ENCODE measurements at places on chromosomes 2 and 18.
A peak's percentile ranks its signal among the peaks of the same experiment; 100 is the strongest.

DNA sequence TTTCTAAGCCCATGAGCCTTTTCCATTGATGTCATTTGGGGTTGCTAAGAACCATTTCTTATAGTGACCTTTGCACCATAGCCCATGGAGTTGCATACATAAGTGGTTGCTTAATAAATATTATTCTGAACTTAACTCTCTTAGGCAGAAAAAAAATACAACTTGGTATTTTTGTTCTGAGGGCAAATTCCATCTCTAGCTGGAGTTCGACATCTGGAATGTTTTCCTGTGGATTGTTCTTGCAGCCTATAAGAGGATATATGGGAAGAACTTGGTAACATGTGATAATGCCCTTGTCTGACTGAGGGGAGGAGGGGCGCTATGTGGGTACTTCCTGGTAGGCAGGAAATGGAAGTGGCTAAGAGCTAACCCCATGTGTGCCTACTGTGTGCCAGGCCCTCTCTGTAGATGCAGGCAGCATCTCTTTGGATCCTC lies 20.7 kb downstream of the IGFBP2 start:
- no peak for DNase-seq

- no peak for DNase-seq
Measured at GRCh38 chr2:144241801-144242200, 278.1 kb downstream of the ZEB2 start.

DNA sequence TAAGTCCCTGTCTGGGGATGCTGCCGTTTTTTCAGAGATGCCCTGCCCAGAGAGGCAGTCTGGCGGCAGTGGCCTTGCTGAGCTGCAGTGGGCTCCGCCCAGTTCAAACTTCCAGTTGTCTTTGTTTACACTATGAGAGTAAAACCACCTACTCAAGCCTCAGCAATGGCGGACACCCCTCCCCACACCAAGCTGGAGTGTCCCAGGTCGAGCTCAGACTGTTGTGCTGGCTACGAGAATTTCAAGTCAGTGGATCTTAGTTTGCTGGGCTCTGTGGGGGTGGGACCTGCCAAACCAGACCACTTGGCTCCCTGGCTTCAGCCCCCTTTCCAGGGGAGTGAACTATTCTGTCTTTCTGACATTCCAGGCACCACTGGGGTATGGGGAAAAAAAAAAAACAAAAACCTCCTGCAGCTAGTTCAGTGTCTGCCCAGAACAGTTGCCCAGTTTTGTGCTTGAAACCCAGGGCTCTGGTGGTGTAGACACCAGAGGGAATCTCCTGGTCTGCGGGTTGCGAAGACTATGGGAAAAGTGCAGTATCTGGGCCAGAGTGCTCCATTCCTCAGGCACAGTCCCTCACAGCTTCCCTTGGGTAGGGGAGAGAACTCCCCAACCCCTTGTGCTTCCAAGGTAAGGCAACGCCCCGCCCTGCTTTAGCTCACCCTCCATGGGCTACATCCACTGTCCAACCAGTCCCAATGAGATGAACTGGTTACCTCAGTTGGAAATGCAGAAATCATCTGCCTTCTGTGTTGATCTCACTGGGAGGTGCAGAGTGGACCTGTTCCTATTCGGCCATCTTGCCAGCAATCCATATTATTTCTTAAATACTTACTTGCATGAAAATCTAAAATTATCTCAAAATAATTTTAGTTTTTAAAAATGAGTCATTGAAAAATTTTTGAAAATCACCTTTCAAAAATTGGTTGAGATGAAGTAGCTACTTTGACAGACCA lies 338.0 kb downstream of the OSR1 start:
- no peak for DNase-seq

DNA sequence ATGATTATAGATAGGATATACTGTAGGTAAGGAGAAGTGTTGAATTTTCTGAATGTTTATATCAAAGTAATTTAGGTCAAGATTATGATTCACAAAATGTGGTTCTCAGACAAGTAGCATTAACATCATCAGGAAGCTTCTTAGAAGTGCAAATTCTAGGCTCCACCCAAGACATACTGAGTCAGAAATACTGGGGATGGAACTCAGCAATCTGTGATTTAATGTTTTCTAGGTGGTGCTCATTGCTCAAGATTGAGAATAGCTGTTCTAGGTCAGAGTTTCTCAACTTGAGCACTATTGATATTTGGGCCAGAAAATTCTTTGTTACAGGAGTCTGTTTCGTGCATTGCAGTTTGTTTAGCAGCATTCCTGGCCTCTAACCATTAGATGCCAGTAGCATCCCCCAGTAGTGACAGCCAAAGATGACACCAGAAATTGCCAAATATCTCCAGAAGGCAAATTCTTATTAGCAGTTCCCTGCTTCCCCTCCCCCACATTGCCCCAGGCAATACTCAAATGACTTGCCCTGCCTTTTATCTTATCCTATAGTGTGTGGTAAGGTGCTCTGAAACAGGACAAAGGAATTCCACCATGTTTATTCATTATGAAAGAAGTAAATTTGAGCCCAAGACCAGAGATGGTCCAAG lies 1001.2 kb downstream of the DPP10 start:
- no peak for DNase-seq

- DNase-seq, result no peak
Measured at GRCh38 chr2:99613980-99614379, 124.2 kb upstream of the REV1 start.

DNA sequence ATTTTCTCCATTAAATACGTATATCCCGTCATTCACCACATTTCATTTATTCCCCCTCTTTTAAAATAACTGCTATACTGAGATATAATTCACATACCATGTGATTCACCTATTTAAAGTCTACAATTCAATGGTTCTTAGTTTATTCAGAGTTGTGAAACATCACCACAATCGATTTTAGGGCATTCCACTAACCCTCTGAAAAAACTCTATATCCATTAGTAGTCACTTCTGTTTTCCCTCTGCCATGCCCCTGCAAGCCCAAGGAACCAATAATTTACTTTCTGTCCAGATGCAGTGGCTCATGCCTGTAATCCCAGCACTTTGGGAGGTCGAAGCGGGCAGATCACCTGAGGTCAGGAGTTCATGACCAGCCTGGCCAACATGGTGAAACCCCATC lies 95.5 kb upstream of the FZD5 start:
- no peak for DNase-seq

GRCh38 chr2:231780123-231780908 lies 766 bp downstream of the PDE6D start:
- DNase-seq, result no peak

DNA sequence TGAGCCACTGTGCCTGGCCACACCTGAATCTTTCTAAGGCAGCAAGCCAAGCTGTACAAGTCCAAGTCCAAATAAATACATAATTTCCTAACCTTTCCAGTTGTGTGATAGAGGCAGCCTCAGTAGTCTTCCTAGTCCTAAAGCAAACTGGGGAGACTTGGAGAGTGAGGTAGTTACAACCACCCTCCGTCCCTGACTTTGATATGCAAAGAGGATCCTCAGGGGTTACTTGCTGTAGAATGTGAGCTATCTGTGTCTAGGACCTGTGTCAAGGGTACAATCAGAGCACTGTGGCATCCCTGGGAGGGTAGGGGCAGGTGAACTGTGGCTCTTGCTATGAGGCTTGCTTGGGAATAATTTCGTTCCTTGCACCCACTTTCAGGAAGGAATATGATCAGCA lies 28.3 kb upstream of the KCNG3 start:
- DNase-seq, result no peak

- DNase-seq, result no peak
Measured at GRCh38 chr2:208713066-208713745, 306.6 kb downstream of the PTH2R start.

DNA sequence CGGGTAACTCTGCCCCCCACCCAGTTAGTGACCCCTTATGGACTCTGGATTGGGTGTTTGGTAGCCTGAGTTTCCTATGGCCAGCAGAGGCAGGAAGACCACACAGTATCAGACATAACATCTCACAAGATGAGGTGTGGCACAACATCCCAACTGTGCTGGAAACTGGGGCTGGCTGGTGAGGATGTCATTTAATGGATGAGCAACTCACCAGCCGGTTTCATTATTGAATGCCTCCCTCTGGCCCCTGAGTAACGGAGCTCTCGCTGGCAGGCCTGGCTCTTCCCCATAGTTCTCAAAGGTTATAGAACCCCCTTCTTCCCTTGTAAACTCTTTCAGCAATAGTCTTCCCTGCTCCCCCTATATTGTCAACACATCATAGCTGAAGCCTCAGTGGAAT lies 195.0 kb downstream of the BCL11A start:
- no peak for DNase-seq

GRCh38 chr18:686339-687111 lies 25.9 kb downstream of the ENOSF1 start:
- DNase-seq, result no peak

GRCh38 chr2:216004697-216005283 lies 8.6 kb downstream of the MREG start:
- no peak for DNase-seq

GRCh38 chr2:16201848-16202247 lies 261.5 kb downstream of the MYCN start:
- DNase-seq, result no peak

- no peak for DNase-seq
Measured at GRCh38 chr18:52402814-52403213, 62.8 kb downstream of the DCC start.

GRCh38 chr2:176067589-176068418 lies 16.0 kb downstream of the EVX2 start:
- DNase-seq, result no peak

DNA sequence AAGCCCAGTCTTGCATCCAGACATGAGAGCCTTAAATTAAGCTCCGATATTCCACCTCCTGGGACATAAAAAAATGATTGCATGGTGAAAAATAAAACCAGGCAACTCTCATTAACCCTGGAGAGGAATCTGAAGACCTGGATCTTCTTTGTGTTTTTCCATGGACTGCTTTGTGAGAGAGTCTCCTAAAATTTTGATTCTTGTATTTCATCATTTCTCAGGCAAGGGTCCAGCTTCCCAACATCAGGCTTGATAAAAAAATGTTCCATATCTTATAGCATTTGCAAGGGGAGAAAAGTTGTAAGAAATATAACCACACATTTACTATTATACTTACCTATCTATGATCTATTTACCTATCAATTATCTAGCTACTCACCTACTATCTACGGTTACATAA lies 327.5 kb upstream of the SPHKAP start:
- no peak for DNase-seq

GRCh38 chr2:197937814-197938213 lies 133.4 kb downstream of the PLCL1 start:
- no peak for DNase-seq

- no peak for DNase-seq
Measured at GRCh38 chr2:10790228-10790973, 22.2 kb downstream of the PDIA6 start.

- no peak for DNase-seq
Measured at GRCh38 chr2:26581991-26582842, 58.9 kb downstream of the CIB4 start.

DNA sequence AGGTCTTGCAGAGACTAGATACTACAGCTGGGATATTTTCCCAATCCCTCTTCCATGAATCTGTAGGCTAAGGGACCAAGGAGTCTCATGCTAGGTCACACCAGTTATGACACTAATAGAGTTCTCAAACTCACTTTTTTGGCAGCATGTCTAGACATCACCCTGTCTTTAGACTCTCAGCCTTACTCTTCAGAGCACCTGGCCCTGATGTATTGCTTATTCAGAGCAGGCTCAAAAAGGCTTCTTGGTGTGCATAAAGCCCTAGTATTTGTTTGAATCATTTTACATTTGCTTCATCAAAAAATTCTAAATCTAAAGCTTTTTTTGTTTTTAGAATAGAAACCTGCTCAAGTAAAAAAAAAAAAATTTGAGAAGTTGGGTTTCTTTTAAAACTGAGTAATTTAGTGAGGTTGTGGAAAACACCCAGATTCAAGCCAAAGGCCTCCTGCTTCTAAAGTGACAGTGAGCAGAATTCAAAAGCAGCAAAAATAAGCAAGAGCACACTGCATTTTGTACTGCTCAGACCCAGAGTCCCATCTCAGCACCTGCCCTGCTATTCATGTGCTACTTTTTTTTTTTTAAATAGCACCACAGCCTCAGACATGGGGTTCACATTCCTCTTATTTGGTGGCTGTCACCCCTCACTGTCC lies 18.0 kb upstream of the DNAH6 start:
- no peak for DNase-seq

GRCh38 chr2:51717312-51717711 lies 685.4 kb upstream of the NRXN1 start:
- no peak for DNase-seq

DNA sequence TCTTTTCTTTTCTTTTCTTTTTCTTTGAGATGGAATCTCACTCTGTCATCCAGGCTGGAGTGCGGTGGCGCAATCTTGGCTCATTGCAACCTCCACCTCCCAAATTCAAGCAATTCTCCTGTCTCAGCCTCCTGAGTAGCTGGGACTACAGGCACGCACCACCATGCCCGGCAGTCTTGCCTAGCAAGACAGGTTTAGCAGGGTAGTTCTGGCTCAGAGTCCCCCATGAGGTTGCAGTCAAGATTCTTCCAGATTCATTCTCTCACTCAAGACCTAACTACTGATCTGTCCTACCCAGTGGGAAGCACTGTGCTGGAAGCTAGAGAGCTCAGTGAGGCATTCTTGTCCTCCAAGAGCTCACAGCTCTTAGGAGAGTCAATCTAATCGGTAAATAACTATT lies 17.6 kb upstream of the ZAP70 start:
- DNase-seq, result peak; percentile 6

DNA sequence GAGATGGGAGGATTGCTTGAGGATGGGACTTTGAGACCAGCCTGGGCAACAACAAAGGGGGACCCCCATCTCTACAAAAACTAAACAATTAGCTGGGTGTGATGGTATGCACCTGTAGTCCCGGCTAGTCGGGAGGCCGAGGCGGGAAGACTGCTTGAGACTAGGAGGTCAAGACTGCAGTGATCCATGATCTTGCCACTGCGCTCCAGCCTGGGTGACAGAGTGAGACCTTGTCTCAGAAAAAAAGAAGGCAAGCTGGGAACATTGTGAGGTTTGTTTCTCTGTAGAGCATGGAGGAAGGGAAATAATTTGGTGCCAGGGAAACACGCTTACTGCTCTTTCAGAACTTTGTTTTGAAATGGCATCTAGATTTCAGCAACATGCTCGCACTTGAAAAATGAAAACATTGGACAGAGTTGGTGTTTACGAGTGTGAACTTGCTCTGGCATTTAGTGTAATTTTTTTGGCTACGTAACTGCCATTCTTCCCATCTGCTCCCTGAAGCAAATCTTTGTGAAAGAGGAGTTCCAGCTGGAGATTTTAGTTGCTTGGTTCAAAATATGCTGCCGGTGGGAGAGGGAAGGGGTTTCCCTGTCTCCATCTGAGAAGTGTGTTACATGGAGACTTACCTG lies 125.6 kb upstream of the DLX2 start:
- DNase-seq, result no peak

DNA sequence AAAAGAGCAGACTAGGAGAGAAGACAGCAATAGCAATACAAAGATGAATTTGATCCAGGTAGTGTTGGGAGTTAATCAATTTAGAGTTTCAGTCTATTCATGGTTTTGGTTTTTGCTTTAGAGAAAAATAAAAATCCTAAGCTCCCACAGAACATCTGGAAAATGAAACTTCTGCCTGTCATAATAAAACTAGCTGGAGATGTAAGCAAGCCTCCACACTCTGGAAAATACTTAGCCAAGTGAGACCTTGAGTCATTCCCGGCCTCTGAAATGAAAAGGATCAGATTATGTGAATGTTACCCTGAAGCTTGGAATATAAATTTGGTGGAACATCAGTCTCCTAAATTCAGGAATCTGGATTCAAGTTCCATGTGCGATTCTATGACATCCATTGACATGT lies 485.6 kb upstream of the SPRED2 start:
- no peak for DNase-seq

GRCh38 chr2:73050121-73050545 lies 21.4 kb downstream of the SFXN5 start:
- DNase-seq, result no peak

GRCh38 chr2:40090044-40090443 lies 311.0 kb upstream of the THUMPD2 start:
- no peak for DNase-seq

- DNase-seq, result no peak
Measured at GRCh38 chr2:27583390-27583915, 611 bp downstream of the ZNF512 start.

All from activated naive CD8-positive, alpha-beta T cell treated with anti-CD3 and anti-CD28 coated beads, Interleukin-2, amount 10 ng/mL, durations not matched to agents 7 days and 5 days (primary cell).